ENCODE measurements at places on chromosomes 2 and 18.

DNA sequence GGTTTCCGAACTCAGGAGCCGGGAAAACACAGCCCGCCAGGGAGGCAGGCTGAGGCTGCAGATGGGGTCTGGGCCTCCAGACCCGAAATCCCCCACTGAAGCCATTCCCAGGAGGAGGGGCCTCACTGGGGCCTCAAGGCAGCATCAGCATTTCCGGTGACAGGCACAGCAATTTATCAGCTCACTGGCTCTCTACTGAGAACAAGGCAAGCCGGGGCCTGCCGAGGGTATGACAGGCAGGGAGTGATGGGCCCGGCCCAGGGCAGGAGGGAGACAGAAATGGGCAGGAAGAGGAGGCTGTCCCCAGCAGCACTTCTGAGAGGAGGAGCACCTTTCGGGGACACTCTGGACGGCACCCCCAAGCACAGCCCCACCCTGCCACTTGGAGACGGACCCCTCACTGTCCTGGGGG lies 12.5 kb downstream of the SDC1 start:
- DNase-seq: no peak

DNA sequence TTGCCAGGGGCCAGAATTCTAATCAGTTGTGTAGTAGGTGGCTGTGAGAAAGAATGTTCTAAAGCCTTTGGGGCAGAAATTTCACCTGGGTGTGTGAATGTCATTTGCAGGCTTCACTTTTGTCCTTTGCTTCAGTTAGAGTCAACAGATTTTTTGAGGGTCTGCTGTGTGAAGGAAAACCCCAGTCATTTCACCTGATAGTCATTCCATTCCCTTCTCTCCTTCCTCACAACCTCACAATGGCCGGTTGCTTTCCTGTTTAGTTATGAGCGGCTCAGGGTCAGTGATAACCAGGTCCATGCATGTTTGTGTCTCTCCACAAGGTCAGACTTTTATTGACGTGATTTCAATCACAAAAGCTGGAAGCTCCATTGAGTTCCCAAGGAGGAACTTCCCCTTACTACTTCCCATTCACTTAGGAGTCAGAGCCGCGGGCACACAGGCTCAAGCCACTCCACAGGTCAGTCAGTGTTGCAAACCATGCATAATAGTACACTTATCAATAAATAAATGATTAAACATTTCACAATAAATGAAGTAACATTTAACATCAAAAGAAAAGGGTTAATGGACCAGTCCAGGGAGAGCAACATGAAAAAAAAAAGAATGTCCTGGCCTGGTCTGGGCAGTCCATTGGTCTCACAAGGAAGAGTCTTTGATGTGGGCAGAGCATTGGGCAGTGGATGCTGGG lies 74.3 kb downstream of the NPAS2 start:
- no peak for DNase-seq

DNA sequence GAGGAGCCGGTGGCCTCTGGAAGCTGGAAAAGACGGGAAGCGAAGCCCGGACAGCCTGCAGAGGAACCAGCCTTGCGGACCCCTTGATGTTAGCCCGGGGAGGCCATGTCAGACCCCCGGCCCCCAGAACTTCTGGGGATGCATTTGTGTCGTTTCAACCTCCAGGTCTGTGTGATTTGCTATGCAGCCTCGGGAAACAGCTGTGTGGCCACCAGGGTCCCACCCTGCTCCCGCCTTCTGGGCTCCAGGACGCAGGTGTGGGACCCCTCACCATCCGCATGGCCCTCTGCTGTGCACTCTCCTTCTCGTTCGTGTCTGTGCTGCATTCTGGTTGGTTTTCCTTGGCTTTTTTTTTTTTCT lies 13.3 kb downstream of the NEU4 start:
- DNase-seq: no peak

- no peak for DNase-seq
Measured at GRCh38 chr2:219171231-219171651, 1.4 kb upstream of the SLC23A3 start.

- peak; percentile 42 for DNase-seq
Measured at GRCh38 chr2:159873258-159873657, 75.2 kb upstream of the CD302 start.

DNA sequence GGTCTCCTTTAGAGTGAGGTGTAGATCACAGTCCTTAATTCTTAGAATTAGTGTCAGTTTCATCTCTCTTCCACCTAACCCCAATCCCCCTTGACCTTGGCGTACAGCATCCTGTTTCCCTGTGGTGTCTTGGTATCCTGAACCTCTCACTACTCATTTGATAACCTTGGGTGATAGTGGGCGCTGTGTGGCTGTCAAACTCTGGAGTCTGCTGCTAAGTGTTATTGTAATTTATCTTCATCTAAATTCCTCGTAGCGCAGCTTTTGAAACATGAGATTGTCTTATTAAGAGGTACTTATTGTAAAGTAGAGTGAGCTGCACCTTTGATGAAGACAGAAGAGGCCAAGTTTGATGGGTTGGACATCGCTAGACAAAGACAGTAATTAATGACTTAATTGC lies 222.6 kb upstream of the SPRED2 start:
- DNase-seq: no peak

DNA sequence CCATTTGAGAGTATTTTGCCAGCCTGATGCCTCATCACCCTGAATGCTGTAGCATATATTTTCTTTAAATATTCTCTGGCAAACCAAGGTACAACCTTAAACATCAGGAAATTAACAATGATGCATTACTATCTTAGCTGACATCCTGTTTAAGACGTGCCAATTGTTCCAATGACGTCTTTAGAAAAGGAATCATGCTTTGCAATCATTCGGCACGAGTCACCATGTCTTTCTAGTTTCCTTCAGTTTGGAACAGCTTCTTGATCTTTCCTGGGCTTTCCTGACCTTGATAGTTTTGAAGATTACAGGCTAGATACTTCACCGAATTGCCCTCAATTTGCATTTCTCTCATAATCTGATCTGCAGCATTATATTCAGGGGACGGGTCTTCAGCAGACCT lies 88.2 kb upstream of the GLI2 start:
- DNase-seq: no peak

Measured in right forelimb (tissue), 1 donor.